Stimulated activated CD4-positive, alpha-beta T cell treated with anti-CD3 and anti-CD28 coated beads, Interleukin-2, amount 100 ng/mL, for 24 hours (primary cell): ENCODE measurements at places on chromosomes 16 and 17.

GRCh38 chr16:80569440-80570105 is 28.8 kb downstream of the DYNLRB2 start:
- DNase-seq = peak; percentile 82

- no peak for DNase-seq
Measured at GRCh38 chr17:7880076-7880868, 8.3 kb upstream of the CHD3 start.

- DNase-seq = no peak
Measured at GRCh38 chr17:2952174-2952845, 111.1 kb downstream of the OR1D5 start.

GRCh38 chr16:17940584-17941364 is 395.8 kb downstream of the NPIPA8 start:
- DNase-seq = no peak

GRCh38 chr16:83727018-83727417 is 80.8 kb upstream of the HSBP1 start:
- no peak for DNase-seq

GRCh38 chr16:3618769-3619141 is 7.3 kb upstream of the SLX4 start:
- DNase-seq = no peak

DNA sequence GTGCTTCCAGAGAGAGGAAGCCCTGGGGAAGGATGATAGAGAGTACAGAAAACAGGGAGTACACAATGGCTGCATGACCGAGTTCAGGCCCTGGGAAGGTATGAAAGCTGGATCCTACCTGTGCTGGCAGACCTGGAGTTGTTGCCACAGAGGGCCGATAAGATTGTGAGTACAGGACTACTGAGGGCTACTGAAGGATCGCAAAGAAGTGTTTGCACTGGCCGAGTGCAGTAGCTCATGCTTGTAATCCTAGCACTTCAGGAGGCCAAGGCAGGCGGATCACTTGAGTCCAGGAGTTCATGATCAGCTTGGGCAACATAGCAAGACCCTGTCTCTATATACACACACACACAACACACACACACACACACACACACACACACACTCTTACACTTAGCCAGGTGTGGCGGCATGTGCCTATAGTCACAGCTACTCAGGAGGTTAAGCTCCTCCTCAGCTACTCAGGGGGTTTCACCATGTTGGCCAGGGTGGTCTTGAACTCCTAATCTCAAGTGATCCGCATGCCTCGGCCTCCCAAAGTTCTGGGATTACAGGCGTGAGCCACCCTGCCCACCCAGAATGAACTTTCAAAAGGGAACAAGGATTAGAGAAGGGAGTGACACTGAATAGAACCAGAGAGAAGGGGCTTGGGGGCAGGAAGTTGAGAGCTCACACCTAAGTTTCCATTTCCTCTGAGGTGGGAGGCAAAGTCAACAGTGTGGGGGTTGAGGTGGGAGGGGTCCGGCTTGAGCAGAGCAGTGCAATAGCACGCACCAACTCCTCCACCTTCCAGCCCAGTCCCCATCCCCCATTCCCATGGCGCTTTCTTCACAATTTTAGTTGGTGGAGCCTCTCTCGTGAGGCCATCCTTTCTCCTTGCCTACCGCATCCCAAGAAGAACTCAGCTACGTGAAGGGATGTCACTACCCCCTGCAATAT is 7.5 kb downstream of the SCIMP start:
- no peak for DNase-seq

- no peak for DNase-seq
Measured at GRCh38 chr17:57634713-57635465, 110.2 kb downstream of the CCDC182 start.

- DNase-seq = no peak
Measured at GRCh38 chr16:69031877-69032301, 73.6 kb upstream of the HAS3 start.

DNA sequence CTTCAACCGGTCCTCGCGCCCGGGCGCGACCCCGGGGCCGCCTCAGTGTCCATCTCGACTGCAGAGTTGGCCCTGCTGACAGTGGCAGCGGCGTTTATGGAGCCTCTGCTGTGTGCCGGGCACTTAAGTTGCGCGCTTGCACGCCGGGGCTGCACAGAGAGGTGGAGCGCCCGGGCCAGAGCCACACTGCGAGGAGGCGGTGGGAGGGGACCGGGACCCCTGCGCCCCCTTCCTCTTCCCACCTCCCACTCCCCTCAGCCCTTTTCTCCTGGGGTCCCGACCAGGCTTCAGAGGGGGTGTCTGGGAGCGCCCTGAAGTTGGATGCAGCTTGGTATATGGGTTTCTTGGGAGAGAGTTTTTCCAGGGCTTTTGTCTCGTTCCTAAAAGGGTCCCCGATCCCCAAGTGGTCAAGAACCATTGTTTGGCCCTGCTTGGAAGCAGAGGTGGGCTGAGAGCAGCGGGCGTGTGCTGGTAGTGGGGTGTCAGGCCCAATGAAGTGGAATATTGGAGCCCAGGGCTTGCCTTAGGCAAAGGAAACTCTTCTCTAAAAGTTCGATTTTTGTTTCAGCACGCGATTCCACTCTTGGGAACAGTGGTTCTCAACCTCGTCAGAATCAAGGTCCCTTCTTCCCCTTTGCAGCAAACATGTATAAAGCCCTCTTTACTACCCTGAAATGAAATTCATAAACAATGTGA is 605 bp downstream of the MRTFB start:
- peak; percentile 35 for DNase-seq

GRCh38 chr16:24853830-24854229 is 8.1 kb downstream of the SLC5A11 start:
- no peak for DNase-seq

DNA sequence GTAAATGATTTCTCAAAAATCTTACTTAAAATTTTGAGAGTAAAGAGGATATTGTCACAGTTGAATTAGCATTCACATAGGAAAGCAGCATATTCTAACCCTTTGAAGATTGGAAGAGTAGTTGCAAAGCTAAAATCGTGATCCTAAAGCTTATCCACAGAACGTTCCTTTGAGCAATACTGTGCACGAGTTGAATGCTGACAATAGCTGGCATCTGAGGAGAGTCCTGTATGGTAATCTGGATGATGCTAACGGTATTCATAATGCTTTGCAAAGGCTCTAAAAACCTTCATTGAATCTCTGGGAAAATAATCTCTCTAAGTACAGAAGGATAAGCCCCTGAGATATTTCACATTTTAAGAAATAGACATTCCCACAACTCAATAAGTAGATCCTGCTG is 354.6 kb downstream of the CDH8 start:
- no peak for DNase-seq

GRCh38 chr16:55204069-55204468 is 119.9 kb upstream of the IRX6 start:
- DNase-seq = no peak

DNA sequence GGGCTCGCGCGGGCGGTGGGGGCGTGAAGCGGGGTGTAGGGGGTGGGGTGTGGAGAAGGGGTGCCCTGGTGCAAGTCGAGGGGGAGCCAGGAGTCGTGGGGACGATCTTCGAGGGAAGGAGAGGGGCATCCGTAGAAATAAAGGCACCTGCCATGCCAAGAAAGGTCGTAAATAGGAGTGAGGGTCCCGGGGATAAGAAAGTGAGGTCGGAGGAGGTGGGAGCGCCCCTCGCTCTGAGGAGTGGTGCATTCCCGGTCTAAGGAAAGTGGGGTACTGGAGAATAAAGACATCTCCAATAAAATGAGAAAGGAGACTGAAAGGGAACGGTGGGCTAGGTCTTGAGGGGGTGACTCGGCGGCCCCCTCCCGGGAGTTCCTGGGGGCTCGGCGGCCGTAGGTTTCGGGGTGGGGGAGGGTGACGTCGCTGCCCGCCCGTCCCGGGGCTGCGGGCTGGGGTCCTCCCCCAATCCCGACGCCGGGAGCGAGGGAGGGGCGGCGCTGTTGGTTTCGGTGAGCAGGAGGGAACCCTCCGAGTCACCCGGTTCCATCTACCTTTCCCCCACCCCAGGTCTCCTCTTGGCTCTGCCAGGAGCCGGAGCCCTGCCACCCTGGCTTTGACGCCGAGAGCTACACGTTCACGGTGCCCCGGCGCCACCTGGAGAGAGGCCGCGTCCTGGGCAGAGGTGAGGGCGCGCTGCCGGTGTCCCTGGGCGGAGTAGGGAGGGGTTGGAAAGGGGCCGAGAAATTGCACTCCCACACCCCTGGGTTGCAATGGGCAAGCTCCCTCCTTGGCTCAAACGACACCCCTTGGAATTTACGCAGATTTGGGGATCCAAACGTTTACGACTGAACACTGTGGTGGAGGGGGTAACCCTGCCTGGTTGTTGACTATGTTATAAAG is 888 bp downstream of the CDH1 start:
- no peak for DNase-seq
